ENCODE measurements at places on chromosomes 3 and 15.

DNA sequence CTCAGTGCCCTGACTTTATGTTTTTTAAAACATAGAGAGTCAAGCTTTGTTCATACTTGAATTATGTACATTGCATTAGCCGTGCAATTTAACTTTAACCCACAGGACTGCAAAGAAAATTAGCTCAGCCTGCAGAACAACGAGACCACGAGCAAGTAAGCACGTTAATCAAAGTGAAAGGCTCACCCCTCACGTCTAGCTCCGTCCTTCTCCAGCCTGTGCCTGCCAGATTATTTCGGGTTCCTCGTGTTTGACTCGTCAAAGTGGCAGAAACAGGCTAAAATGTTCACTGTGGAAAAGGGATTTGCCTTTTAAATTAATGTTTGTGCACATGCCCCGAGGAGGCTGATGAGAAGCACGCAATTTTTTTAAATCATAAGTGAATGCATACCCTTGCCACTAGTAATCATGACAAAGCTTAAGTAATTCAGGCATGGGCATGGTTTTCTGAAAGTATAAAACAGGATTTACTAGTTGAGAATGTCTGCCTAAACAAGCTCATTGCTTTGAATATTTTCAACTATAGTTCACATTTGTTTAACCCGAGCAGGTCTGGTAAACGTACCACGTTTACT, 15.3 kb downstream of the ZBTB38 start:
- DNase-seq: no peak

DNA sequence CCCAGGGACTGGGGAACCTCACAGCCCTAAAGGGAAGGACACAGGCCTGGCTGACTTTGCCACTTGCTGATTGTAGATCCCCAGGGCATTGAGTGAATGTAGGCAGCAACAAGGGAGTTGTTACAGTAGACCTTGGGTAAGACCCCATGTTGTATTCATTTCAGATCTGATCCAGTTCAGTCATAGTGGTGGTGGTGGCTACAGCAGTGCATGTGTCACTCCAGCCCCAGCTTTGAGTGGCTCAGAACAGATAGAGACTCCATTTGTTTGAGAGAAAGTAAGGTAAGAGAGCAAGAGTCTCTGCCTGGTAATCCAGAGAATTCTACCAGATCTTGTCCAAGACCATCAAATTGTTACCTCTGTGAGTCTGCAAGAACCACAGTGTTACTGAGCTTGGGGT, 278.7 kb upstream of the SATB1 start:
- DNase-seq: no peak

DNA sequence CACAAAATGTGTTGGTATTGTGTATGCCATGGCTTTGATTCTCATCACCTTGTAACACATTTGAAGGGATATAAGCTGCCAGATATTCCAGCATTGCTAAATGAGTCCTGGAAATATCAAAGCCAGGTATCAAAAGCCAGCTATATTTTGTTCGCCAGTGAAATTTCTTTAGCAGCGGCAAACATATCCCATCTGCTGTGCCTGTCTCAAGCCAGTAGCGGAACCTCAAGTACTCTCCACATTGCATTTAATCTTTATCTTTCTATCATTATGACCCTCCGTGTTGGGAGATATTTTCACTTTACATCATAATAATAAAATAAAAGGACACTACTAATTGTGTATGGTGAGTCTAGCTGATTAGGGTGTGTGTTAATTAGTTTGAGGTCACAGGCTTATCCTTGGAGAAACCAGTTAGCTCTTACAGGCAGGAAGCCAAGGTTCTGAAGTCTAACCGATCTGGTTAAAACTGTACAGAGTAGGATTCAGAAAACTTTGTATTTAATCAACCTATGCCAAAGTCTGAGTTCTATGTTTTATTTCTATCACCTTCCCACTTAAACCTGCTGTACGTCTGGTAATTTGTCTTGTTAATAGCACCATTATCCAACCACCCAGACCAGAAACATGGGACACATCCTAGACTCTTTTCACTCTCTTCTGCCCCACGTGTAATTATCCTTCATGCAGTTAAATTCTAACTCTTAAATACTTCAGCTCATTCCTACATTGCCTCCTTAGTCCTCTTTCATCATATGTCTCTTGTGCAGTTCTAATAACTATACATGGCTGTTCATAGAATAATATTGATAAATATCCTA, 14.5 kb downstream of the TIPARP start:
- no peak for DNase-seq

DNA sequence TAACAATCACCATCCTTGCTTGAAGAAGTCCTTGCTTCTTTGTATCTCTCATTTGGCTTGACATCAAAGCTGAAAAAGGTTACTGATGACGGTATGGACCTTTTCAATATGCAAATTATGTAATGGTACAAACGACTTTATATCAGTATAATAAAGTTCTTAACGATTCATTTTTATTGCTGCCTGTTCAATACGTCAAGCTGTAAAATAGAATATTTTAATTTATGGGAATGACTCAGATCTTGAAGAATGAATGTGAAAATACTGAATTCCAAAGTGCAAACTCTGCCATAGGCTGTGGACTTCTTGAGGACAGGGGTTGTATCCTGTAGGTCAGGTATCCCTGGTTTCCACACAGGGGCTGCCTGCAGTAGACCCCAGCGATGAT, 156.2 kb downstream of the PLCL2 start:
- DNase-seq: no peak

DNA sequence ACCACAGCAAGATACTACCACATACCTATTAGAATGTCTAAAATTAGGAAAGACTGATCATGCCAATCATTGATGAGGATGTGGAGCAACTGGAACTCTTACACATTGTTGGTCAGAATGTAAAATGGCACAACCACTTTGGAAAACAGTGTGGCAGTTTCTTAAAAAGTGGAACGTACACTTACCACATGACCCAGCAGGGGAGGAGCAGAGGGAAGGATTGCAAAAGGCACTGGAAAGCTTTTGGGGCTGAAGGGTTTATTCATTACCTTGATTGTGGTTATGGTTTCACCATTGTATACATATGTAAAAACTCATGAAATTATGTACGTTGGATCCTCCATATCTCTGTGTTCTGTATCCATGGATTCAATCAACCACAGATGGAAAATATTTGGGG, 3.3 kb upstream of the EHD4 start:
- no peak for DNase-seq

- DNase-seq: no peak
These were observed 290.4 kb upstream of the STT3B start for GRCh38 chr3:31242026-31242960.

- no peak for DNase-seq
These were observed 60.2 kb upstream of the SLC4A7 start for GRCh38 chr3:27544372-27544865.

DNA sequence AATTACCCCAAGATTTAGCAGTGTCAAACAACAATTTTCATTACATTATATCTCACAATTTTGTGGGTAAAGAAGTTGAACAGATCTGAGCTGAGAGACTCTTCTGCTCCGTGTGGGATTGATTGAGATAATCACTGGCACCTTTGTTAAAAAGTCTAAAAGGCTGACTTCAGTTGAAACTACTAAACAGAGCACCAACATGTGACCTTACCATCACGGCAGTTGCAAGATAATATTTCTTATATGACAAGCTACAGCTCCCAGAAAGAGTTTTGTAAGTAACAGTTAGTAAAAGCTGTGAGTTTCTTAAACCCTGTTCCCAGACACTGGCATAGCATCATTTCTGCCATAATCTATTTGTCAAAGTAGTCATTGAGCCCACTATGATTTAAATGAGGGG, 25.0 kb downstream of the CGGBP1 start:
- no peak for DNase-seq

- DNase-seq: no peak
These were observed 770.7 kb upstream of the ALCAM start for GRCh38 chr3:104596054-104596453.

DNA sequence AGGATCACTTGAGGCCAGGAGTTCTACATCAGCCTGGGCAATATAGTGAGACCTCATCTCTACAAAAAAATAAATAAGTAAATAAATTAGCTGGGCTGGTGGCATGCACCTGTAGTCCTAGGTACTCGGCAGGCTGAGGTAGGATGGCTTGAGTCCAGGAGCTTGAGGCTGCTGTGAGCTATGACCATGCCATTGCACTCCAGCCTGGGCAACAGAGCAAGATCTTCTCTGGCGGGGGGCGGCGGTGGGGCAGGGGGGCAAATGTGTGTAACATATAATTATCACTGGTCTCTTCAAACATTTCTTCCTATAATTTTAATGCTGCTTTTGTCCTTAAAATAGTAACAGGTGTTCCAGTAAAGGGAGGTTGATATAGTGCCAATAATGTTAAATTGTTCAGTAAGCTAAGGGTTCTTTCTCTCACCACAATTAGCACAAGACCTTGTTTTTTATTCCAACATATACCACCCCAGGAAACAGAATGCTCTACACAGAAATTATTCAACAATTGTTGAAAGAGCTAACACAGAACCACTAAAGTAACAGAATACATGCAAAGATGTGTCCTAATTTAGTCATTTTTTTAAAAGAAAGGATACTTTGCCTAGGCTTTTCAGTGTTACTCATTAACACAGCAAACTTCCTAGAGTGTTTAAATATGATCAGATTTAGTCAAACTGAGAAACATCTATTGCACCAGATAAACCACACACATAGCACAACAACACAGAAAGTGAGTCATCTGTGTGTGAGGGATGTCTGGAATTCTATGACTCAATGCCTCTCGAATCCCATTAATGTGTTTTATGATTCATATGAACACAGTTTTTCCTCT, 29.1 kb downstream of the ANKRD28 start:
- no peak for DNase-seq

DNA sequence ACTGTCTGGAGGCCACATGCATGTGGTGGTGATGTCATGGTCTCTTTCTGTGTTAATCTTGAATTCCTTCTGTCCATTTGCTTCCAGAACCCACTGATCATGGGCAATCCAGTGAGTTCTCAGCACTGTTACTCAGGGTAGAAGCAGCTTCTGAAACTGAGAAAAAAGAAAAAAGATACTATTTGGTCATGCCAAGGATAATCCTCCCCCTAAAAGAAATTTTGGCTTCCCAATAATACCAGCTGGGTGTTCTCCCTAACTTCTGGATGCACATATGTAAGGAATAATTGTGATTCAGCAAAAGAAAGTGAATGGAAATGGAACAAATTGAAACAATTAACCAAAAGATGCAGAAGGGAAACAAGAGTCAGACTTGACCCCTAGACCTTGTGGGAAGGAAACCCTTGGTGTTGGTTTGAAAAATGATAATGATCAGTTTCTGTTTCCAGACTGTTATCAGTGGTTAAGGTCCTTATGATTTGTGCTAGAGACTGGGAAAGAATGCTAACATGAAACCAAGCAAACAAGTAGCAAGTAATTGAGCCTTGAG, 92.3 kb downstream of the RBMS3 start:
- DNase-seq: no peak

GRCh38 chr3:85360742-85361387, 402.1 kb downstream of the CADM2 start:
- DNase-seq: no peak

- no peak for DNase-seq
These were observed 21.2 kb upstream of the SPRED1 start for GRCh38 chr15:38231436-38231835.

DNA sequence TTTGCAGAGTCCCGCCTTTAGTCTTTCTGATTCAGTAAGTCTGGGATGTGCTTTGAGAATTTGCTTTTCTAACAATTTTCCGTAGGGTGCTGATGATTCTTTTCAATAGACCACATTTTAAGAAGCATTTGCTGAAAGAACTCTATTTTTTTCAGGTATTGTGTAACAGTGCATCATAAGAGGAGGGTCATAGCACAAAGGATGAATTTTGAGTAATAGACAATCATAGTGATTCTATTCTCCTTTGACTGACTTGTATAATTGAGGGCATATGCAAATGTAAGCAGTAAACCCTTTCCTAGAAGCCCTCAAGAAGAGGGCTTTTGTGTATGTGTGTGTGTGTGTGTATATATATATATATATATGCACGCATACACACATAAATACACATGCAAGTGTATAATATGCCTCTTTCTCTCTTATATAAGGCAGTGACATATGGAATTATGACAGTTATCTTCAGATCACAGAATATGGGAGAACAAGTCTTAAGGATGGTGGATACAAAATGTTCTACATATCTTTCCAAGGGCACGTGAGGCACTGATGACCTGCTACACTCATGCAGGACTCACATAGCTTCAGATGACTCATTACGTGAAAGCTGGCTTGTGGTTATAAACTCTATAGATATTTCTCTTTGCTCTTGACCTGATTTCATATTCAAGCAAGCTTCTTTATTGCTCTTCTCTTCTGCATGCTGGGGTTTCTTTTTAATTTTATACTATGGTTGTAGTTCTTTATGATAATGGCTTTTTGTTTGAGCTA, 6.5 kb upstream of the PLSCR1 start:
- no peak for DNase-seq

DNA sequence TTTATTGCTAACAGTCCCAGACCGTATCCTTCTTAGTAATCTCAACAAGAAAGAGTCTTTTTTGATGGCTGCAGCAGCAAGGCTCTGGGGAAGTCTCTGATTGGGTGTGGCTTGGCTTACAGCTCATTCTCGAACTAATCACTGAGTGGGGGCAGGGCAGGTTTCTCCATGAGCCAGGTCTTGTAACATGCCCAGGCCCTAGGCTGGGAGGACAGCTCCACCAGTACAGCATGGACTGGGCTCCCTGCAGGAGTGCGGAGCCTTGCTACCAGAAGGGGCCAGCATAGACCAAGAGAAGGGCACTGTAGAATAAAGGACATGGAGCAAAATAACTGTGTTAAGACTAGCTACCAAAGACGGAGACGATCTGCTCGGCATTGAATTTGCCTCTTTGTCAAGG, 7.2 kb downstream of the CD276 start:
- no peak for DNase-seq

Data from central memory CD4-positive, alpha-beta T cell (primary cell).